ENCODE measurements at places on chromosomes 7 and 10.

GRCh38 chr7:2729893-2730716, 42.1 kb downstream of the AMZ1 start:
- DNase-seq = no peak

GRCh38 chr7:3092468-3092867, 48.8 kb upstream of the CARD11 start:
- peak; percentile 83 for DNase-seq

GRCh38 chr7:11710377-11710776, 121.6 kb downstream of the THSD7A start:
- no peak for DNase-seq

- no peak for DNase-seq
Measured at GRCh38 chr10:102967123-102967522, 49.0 kb downstream of the CNNM2 start.

- DNase-seq = peak; percentile 57
Measured at GRCh38 chr7:150631866-150632864, at the start of gene GIMAP6. Gene GIMAP6 (minus strand): TSS chr7:150632385. CDS start chr7:150630142, 2,243 bp downstream.

DNA sequence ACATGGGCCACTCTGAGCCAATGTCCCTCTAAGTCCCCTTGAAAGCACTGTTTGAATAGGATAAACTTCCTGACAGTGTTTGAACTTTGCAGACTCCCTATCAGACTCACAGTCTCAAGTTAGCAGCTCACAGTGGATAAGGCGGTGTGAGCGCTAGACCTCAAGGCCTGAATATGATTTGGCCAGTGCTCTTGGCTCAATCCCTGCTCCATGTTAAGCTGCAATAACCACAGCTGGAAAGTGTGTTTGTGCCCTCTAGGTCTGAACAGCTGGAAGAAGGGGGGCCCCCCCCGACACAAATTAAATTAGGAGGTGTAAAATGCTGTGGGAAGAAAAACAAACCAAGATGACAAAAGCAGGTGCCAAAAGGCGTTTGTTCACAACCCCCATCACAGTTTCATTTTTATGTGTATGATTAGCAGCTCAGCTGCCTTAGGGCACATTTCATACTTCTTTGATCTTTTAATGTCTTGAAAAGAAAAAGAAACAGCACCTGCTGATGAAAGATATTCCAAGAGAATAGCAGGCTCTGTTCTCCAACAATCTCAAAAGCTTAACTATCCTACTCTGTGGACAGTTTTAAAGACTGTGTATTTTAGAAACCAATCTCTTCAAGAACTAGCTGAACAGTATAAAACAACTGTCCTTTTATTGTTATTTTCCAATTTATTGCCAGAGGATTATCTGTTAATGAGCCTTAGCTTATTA, 167.6 kb downstream of the SNX13 start:
- DNase-seq = no peak

- no peak for DNase-seq
Measured at GRCh38 chr10:43610636-43611035, 4.4 kb downstream of the ZNF485 start.

- no peak for DNase-seq
Measured at GRCh38 chr7:45114926-45115325, 3.4 kb upstream of the TBRG4 start.

DNA sequence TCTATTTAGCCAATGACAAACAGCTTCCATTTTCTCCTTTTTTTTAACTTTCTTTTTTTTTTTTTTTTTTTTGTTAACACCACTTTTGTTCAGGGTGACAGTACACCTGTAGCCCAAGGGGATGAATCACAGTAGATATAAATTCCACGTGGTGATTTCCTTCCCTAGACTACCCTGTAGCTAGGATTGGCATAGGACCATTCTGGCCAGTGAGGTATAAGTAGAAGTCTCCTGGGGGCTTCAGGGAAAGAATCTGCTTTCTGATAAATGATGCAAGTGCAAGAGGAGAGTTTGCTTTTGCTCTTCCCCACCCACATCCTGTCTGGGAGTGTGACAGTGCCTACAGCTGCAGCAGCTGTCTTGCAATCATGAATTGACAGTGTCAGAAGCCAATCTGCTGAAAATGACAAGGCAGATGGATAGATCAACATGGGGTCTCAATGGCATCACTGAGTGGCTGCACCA, 63.2 kb upstream of the TOMM7 start:
- peak; percentile 81 for DNase-seq

GRCh38 chr7:49333180-49333881, 409.0 kb downstream of the CDC14C start:
- no peak for DNase-seq

- DNase-seq = no peak
Measured at GRCh38 chr10:23695825-23696420, 257.0 kb downstream of the OTUD1 start.

- DNase-seq = no peak
Measured at GRCh38 chr7:97601931-97602457, 129.9 kb upstream of the TAC1 start.

- DNase-seq = no peak
Measured at GRCh38 chr7:30980751-30981150, 17.0 kb downstream of the GHRHR start.

DNA sequence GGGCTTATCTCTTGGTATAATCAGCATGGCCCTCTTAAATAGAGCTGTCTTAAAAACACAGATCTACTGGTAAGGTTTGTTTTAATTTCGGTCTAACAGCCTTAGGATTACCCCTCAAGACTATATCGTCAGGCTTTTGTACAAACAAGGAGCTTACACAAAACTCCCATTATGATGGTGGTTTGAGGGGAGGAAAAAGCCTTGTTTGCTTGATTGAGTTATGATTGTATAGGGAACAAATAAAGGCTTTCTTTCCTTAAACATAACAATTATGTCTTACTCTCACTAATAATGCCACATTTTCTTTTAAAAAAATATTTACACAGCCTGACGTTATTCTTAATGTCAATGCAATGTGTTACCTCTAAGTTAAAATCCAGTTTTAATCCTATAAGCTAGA, 188.8 kb upstream of the TCF7L2 start:
- DNase-seq = no peak

GRCh38 chr10:3783682-3784432, 1.2 kb downstream of the KLF6 start:
- DNase-seq = peak; percentile 70

- DNase-seq = no peak
Measured at GRCh38 chr7:75584354-75584753, 92.2 kb downstream of the SPDYE5 start.

- DNase-seq = no peak
Measured at GRCh38 chr7:83365746-83366145, 203.1 kb upstream of the PCLO start.
